ENCODE measurements at places on chromosomes 16 and 17.

DNA sequence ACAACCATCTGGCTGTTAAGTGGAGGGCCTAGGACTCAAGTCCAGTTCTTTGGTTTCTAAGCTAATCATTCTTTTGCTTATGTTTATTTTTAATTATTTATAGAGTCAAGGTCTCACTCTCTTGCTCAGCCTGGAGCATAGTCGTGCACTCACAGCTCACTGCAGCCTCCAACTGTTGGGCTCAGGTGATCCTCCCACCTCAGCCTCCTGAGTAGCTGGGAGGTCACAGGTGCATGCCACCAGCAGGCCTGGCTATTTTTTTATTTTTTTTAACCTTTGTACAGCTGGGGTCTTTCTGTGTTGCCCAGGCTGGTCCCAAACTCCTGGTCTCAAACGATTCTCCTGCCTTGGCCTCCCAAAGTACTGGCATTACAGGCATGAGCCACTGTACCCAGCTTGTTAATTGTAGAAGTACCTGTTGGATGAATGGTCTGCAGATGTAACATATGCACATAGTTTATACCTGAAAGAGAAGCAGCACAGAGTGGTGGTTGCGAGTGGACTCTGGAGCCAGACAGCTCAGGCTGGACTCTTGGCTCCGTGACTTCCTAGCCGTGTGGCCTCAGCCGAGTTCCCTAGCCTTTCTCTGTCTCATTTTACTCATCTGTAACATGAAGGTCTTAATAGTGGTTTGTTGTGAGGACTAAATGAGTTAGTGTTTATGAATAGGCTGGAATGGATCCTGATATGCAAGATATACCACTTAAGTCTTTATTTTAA, 337.5 kb downstream of the SNX29 start:
- DNase-seq, result no peak

GRCh38 chr16:28878083-28878926, at the start of gene ATP2A1:
ATP2A1 (plus strand) TSS chr16:28878488; CDS start chr16:28878672, 184 bp downstream.
- peak; percentile 51 for DNase-seq

GRCh38 chr16:65704866-65705265, 583.0 kb upstream of the CDH11 start:
- DNase-seq, result no peak

DNA sequence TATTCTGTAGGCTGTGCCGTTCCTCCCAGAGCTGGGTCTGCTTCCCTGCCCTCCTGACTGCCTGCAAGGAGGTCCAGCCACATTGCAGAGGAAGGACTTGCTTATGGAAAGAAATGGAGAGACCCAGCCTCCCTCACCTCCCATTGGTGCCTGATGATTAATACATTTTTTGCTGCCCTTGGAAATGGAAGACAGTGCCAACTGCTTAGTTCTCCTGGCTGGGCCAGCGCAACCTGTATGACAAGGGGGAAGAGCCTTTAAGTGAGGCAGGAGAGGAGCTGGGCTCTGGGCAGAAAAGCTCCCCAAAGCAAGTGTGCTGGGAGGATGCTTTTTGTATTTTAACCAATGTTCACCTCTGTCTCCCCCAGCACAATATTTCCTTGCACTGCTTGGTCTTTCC, 238.5 kb downstream of the SOX9 start:
- DNase-seq, result no peak

DNA sequence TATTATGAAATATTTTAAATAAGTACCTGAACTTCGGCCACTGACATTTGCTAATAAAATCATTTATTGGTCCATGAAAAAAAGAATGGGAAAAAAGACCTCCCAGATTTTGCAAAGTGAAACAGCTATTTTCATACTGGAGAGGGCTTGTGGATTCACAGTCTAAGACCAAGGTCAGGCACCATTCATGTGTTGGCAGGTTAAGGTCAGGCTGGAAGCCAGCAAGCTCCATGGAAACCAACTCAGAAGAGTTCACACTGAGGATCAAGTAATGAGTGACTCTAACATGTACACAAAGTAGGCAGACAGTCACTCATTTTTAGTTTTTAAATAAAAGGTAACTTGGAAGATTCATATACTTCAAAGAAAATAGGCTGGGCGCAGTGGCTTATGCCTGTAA, 3.4 kb downstream of the DNAJA2 start:
- DNase-seq, result no peak

GRCh38 chr17:29165800-29166506, 14.2 kb downstream of the MYO18A start:
- DNase-seq, result no peak

DNA sequence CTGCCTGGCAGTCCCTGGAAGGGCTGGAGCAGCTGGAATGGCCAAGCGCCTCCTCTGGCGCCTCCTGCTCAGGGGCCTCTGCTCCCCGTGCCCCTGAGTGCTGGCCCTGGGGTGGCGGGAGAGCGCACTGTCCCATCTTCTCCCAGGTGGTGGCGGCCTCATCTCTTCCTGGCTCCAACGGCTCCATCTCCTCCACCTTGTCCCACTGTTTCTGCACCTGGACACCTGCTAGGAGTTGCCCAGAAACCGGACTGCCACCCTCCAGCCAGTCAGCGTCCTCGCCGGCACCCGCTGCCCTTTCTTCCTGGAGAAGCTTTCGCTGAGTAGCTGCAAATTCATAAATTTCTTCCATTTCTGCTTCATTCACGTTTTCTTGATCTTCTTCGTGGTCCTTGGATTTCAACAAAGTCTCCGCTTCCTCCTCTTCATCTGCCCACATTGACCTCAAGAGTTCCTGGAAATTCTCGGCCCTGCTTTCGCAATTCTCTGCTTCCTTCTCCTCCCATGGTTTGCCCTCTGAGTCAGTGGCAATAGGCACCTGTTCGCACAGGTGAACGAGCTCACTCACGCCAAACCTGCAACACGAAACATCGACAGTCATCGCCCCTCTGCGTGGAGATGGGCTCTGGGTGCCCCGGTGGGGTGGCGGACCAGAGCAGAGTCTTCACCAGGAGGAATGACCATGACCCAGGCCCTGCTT, 13.7 kb upstream of the NLRC3 start:
- no peak for DNase-seq

DNA sequence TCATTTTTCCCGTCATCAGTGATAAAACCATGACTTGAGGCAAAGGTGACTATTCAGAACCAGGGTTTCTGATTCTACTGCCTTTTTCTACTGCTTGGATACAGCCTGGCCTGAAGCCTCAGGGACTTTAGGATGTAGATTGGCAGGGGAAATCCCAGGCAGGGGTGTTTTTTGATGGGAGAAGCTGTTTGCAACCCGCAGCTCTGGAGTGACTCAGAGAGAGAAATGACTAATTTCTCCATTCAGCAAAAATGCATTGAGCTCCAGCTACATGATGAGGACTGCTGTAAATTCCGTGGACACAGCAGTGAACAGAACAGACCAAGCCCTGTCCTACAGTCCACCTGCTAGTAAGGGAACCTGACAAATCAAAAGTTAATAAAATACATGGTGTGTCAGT, 560.6 kb downstream of the CDH13 start:
- no peak for DNase-seq

DNA sequence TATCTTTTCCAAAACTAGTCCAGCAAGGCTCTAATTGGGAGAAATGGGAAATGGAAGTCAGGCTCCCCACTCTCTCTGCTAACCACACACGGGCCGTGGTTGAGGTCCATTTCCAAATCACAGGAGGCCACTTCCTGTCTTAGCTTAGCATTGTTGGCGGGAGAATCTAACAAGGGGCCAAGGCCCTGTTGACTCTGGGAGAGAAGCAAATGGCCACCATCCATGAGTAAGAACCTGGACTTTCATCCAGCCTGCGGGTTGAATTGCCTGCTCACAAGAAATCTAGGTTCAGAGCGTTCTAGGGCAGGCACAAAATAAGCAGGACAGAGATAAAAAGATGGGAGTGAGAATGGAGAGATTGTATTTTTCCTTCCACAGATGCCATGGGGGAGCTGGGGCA, 5.7 kb downstream of the FAM20A start:
- DNase-seq, result no peak

- DNase-seq, result no peak
Measured at GRCh38 chr17:77786740-77787505, 171.6 kb upstream of the TNRC6C start.

DNA sequence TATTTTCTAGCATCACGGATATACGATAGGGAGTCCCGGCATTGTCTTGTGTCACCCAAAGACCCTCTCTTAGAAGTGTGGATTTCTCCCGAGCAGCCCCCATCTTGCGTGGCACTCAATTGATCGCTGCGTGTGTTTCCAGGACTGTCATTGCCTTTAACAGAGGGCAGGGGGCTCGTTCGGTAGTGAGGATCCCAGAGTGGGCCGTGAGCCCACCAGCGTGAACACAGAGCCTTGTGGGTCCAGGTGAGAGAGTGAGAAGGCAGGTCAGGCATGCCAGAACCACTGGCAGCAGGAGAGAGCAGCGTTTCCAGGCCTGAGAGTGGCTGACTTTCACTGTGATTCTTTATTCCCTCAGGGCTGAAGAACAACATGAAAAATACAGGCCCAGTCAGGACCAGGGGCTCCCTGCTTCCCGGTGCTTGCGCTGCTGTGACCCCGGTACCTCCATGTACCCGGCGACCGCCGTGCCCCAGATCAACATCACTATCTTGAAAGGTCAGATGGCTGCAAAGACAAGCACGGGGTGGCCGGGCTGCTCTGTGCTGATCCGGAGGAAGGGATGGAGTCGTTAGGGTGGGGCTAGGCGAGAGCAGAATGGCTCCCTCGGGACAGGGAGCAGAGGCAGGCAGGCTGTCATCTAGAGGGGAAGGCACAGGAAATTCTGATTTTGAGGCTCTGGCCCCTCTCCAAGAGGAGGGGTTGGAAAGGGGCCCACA, 22.4 kb downstream of the C1QTNF1 start:
- DNase-seq, result no peak

GRCh38 chr17:35433075-35433894, 985 bp upstream of the SLFN12 start:
- DNase-seq, result peak; percentile 67

GRCh38 chr17:42680331-42680808, 1.3 kb downstream of the CCR10 start:
- DNase-seq, result no peak

DNA sequence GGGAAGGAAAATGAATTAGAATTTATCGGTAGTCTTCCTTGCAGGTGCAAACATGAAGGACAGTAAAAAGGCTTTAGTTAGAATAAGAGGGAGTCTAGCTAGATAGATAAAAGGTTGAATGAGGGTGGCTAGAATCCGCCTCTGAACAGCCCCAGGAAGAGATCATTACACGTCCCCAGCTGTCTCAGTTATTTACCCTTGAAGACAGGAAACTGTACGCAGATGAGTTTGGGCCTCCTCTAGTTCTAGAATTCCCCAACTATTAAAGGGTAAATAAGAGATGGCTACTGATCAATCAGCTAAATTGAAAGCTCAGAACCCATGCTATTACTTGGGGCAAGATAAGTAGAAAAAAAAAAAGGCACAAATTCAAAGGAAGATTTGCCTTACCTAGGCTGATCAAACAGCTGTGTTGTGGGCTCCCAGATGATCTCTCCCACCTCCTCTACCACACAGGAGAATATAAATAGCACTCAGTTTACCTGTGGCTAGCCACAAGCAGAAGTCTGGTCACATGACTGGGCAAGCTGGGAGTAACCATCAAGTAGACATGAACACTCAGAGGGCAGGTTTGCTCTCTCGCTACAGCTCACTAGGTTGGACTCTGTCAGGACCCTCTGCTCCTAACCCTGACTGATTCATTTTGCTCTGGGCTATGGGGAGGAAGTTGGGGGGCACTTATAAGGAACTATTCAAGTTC, 17.0 kb downstream of the FAM117A start:
- DNase-seq, result no peak

DNA sequence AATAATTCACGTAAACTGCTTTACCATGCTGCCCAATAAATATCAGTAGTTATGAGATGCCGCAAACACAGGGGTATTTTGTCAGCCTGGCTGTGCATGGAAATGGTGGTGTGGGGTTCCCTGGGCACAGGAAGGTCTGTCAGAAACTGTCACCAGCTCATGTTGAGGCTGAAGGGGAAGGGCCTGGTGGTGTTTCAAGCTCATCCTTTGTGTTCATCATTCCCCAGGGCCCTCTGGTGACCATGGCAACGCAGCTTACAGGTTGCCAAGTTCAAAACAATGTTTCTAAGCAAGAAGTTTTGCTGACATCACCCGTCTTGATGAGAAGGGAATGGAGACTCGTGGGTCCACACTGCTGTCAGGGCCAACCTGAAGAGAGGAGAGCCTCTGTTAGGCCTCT, 348.9 kb upstream of the C16orf82 start:
- no peak for DNase-seq

- no peak for DNase-seq
Measured at GRCh38 chr17:37174205-37174604, 201.6 kb upstream of the C17orf78 start.

GRCh38 chr17:72702136-72702735, 390.3 kb downstream of the SLC39A11 start:
- no peak for DNase-seq

GRCh38 chr17:43531955-43532354, 14.2 kb downstream of the ETV4 start:
- no peak for DNase-seq

DNA sequence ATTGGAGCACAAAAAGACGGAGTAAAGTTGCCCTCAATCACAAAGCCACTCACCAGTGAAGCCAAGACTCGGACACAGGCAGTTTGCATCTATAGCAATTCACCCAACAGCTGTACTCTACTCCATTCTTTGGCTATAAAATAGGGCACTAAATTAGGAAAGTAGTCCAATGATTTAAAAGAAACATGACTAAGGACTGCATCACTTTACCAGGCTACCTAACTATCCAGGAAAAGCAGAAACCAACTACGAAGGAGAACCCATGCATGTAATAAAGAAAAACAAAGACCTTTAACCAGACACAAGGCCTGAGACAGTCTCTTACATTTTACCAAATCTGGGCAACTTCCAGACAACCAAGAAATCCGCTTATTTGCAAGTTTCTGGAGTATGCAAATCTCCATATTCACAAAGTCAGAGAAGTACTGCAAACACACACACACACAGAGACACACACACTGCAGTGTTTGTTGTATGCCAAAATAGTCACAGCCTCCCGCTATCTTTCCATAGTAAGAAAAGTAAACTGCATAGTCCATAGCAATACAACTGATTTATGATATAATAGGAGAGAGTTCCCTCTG, 59.8 kb downstream of the CDH11 start:
- no peak for DNase-seq

- DNase-seq, result peak; percentile 44
Measured at GRCh38 chr17:68176718-68177117, 71.1 kb upstream of the AMZ2 start.

GRCh38 chr17:75059369-75060345, 12.6 kb downstream of the KCTD2 start:
- no peak for DNase-seq

- no peak for DNase-seq
Measured at GRCh38 chr16:29676989-29677785, 1.8 kb upstream of the QPRT start.

DNA sequence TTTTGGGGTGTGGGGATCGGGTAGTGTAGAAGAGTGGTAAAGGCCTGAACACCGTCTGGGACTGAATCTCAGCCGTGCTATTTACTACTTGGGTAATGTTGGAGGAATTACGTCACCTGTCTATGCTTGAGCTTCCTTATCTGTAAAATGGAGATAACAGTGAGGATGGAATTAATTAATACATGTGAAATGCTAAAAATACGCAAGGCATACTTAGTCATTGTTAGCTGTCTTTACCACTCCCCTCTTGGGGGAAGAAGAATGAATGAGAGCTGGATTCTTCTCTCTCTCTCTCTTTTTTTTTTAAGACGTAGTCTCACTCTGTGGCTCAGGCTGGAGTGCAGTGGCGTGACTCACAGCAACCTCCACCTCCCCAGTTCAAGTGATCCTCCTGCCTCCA, 41.1 kb upstream of the TANGO6 start:
- no peak for DNase-seq

GRCh38 chr16:8751481-8752311, 45.7 kb downstream of the TMEM186 start:
- DNase-seq, result no peak

- no peak for DNase-seq
Measured at GRCh38 chr16:66373667-66374066, 7.2 kb downstream of the CDH5 start.

Data from activated CD8-positive, alpha-beta memory T cell treated with anti-CD3 and anti-CD28 coated beads, Interleukin-2, amount 50 U/mL, for 48 hours (primary cell).